CD4-positive, alpha-beta T cell (primary cell): ENCODE measurements at places on chromosomes 4 and X.
A peak's percentile ranks its signal among the peaks of the same experiment; 100 is the strongest.

GRCh38 chr4:38466401-38466800 is 197.6 kb upstream of the KLF3 start:
- no peak for DNase-seq

DNA sequence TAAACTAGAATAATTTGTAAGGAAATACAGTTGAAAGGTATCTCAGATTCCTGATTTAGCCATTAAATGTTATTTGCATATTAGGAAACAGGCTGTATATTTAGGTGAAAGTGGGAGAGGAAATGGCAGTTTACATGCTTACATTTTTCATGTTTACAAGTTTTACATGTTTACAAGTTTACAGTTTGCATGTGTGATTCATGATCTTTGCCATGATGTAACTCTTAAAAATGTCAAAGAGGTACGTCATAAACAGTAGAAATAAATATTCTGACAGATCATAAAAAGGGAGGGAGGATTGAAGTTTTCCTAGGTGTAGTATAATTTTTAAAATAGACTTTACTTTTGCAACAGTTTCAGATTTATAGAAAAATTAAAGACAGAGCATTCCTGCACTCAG is 45.7 kb downstream of the KDM6A start:
- DNase-seq, result no peak

DNA sequence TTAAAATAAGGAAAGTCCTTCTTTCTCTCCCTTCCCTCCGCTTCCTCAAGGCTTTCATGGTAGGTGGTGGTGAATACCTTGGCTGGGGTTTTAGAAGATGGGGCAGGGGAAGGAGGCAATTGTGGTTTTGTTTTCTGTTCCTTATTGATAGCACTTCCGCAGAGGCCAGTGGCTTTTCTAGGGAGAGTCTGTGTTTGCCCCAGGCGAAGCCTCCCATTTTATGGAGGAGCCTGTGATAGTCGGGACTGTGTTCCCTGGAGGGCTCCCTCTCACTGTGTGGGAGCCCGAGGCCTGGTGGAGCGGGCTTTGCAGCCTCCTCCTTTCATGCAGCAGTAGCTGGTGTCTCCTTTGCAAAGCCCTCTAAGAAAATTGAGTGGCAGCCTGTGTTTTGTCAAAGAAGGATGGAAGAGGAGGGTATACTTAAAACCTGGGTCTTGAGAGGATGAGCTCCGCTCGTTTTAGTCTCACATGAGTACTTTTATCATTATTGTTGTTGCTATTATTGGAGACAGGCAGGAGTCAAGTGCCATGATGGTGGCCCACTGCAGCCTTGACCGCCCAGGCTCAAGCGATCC is 29.8 kb upstream of the STOX2 start:
- DNase-seq, result no peak

- no peak for DNase-seq
These were observed 173.9 kb downstream of the GRXCR1 start for GRCh38 chr4:43066415-43066814.

DNA sequence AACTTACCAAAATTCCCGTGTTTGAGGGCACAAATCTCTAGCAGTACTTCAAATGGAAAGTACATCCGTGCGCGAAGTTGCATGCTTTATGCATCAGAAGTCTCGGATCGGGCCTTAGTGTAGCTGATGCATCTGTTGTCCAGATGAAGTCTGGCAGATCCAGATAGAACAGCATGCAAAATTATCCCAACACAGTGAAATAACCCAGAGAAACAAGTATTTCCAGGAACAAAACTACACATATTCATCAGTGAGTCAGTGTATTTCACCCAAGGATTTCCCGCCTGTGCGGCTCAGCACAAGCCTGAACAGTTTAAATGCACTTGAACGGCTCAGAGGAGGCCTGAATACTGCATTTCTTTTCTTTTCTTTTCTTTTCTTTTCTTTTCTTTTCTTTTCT is 27.4 kb upstream of the CLDN24 start:
- no peak for DNase-seq

- peak; percentile 44 for DNase-seq
These were observed 177.0 kb upstream of the RASGEF1B start for GRCh38 chr4:81648576-81649275.
